Kidney glomerular epithelial cell (primary cell): ENCODE measurements at places on chromosomes 11 and 22.
A peak's percentile ranks its signal among the peaks of the same experiment; 100 is the strongest.

GRCh38 chr11:6315811-6316425, 4.4 kb downstream of the CAVIN3 start:
- DNase-seq = peak; percentile 38

GRCh38 chr11:36622431-36623136, 24.5 kb upstream of the RAG2 start:
- peak; percentile 68 for DNase-seq

GRCh38 chr11:92424281-92424680, 199.7 kb downstream of the FAT3 start:
- DNase-seq = peak; percentile 20

- peak; percentile 90 for DNase-seq
Measured at GRCh38 chr11:130580372-130580771, 131.9 kb downstream of the ADAMTS15 start.

- no peak for DNase-seq
Measured at GRCh38 chr11:35292279-35292678, 127.1 kb downstream of the SLC1A2 start.

- DNase-seq = no peak
Measured at GRCh38 chr22:22929381-22930221, 42.0 kb downstream of the IGLL5 start.

GRCh38 chr11:117834068-117834810, 9.7 kb upstream of the FXYD2 start:
- DNase-seq = no peak

GRCh38 chr11:124920870-124921609, 2.0 kb downstream of the HEPN1 start:
- peak; percentile 15 for DNase-seq

DNA sequence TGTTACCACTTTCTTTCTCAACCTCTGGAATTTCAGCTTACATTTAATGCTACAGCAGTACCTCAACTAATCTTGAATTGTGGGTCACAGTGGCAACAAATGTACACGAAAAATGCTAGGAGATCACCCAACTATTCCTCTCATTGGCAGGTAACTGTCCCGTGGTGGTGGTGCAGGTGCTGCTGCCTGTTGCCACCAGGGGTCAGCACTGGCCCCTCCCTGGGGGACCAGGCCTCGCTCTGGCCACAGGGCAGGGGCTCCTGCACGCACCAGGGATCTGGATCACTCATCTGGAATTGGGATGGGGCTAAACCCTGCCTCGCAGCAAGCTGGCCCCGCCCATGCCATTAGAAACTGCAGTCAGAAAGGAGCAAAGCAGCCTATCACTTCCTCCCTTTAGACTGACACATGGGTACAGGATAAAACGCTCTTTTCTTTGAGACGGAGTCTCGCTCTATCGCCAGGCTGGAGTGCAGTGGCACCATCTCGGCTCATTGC, 6.9 kb upstream of the POLDIP3 start:
- peak; percentile 47 for DNase-seq
